ENCODE measurements at places on chromosomes 3 and 15.

DNA sequence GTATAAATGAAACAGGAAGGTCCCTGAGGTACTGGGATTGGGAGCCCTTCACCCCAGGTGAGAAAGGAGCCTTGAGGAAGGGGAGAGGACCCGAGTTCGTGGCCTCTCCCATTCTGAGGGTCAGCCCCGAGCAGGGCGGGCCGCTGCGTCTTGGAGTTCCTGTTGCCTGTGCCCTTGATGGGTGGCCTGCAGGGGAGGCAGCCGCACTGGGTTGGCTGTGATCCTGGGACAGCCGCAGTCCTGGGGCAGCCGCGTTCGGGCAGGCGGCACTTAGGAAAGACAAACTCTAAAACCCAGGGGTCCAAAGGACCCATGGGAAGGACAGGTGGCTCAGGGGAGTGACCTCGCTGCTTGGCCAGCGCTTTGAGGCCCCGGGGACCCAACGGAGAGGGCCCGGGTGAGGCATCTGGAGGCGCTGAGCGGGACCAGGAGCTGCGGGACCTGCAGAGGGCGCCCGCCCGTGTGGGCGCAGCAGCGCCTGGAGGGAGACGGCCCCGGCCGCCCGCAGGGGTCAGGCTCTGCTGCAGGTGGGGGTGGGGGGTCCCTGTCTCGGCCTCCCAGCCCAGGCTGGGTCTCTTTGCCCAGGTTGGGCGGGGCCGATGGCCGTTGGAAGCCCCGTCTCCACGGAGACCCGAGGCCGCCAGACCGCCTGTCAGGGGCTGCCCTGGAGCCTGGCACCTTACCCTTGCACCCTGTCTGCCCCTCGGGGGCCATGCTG, 65.1 kb downstream of the HMCES start:
- DNase-seq = no peak

GRCh38 chr3:5126586-5126985, 4.5 kb downstream of the ARL8B start:
- no peak for DNase-seq

DNA sequence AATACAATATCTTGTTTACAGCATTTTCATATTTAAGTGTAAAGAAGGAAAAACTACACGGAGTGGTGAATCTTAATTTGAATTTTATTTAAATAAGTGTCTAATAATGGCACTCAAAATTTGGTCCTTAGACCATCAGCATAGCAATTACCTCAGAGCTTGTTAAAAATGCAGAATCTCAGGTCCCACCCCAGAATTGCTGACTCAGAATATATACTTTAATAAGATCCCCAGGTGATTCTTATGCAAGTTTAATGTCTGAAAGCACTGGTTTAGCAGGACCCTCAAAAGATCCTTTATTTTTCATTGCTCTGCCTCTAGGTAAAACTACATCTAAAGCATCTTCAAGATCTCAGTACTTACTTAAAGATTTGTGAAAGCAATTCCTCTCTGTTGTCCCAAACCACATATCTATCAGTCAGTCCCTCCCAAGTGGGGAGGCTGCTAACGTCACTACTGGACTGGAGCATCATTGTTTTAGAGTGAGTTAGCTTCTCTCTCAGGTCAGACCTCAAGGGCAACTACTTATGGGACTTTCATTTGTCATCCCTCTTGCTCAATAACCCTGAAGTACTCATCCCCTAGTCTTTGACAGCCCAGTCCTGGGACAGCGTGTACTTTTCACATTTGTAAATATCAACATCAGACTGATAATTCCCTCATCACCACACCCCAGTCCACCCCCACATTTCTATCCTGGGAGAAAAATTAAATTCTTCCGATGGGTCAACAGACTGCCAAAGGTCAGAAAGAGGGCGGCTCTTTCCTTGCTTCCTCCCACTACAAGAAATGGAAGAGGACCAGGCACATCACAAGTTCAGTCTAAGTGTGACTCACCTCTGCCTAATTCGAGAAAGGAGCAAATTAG, 76.7 kb downstream of the CBLB start:
- peak; percentile 66 for DNase-seq

DNA sequence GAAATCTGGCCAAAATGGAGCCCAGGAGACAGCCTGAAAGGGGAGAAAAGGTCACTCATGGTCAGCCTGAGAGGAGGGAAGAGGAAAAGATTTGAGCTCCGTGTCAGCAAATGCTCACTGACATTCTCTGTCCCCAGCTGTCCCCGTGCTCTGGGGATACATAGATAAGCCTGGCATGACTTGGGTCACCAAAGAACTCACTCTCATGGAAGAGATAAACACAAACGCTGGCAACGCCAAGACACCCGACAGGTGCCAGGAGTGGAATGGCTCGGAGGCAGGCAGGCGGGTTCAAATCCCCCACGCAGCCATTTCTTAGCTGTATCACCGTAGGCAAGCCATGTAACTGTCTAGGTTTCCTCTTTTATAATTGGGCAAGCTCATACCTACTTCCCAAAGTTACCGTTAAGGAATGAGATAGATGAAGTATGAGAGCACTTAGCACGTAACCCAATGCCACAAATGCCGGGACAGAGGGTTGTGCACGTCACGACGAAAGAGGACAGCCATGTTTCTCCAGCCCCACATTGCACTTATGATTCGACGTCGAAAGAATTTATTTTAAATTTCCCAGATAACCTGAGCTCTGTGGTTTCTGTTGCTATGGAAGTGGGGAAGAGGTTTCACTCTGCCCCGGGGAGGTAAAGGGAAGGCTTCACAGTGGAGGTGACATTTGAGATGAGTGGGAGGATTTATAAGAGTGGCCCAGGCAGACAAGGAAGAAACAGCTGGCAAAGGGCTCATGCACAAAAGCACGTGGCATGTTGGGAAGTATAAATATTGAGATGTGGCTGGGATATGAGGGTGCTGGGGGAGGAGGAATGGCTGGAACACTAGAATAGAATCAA, 41.4 kb upstream of the TSEN2 start:
- DNase-seq = no peak

DNA sequence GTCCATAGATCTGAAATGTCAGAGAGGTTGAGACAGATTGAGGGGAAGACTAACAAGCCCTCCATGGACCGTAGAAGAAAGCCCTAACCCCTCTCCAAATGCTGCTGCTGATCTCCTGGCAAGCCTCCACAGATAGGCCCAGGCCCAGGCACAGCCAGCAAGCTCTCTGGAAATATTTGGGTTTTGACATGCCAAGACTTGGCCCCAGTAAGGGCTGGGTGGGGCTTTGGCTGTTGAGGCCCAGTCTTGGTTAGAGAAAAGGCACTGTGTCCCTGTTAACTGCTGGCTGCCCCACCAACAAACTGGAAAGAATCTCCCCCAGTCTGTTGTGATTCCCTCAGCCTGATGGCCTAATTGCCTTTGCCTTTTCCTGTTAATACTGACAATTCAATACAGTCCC, 208.8 kb upstream of the CTDSPL start:
- no peak for DNase-seq

DNA sequence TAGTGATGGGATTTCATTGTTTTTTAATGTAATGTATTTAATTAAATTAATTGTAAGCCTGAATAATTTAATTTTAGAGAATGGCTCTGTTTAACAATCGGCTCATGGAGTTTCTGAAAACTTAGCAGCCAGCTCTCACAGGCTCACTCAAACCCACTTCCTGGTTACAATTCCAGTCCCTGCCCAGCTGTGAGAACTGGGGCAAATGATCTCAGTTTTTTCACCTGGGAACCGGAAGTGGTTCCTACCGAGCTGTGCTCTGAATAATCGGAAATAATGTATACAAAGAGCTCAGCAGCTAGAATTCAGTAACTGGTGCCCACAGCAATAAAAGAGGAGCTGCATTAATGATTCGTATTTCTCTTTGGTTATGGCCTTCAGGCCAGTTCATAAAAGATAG, 244.3 kb upstream of the MCTP2 start:
- no peak for DNase-seq

GRCh38 chr15:67036775-67037555, 28.4 kb upstream of the SMAD3 start:
- no peak for DNase-seq

DNA sequence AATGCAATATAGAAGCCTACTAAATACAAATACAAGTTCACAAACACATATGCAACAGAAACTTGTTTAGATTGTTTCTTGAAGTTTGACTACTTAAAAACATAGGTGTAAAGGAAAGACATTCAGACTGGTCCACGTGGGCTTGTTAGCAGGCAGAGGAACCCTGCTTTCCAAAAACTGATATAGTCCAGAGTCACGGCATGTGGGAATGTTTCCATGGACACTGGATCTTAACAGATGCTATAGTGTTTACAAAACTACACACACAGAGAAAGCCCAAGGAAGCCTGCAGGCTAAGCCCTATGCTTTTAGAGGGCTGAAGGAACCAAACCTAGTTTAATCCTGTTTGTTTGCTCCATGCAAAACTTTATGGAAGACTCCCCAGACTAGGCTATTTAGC, 45.2 kb upstream of the LRRC58 start:
- DNase-seq = no peak

DNA sequence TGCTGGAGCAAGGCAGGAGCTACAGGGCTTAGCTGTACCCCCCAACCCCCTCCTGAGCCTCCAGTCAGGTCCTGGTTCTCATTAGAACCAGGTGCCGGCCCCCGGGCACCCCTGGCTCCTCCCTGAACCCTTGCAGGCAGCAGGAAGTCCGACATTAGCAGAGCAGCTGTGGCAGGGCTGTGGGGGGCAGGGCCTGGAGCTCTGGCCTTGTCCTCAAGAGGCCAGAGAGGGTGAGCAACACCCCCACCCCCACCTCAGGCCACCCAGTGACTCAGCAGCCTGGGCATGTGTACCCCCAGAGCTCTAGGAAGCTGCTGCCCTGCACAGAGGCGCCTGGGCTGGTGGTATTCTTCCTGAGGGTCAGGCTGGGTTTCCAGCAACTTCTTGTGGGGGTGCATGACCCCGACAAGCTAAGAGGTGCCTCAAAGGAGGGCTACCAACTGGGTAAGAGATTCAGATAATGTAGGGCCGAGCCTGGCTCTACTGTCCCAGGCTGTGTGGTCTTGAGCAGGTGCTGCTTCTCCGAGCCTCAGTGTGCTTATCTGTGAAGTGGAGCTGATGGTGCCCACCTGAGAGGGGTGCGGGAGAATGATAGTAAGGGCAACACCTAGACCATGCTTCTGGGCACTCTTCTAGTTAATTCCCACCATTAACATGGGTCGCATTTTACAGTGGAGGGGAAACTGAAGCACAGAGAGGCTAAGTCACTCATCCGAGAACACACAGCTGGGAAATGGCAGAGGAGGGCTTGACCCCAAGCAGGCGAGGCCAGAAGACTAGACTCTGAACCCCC, 16.0 kb downstream of the H1-8 start:
- no peak for DNase-seq

DNA sequence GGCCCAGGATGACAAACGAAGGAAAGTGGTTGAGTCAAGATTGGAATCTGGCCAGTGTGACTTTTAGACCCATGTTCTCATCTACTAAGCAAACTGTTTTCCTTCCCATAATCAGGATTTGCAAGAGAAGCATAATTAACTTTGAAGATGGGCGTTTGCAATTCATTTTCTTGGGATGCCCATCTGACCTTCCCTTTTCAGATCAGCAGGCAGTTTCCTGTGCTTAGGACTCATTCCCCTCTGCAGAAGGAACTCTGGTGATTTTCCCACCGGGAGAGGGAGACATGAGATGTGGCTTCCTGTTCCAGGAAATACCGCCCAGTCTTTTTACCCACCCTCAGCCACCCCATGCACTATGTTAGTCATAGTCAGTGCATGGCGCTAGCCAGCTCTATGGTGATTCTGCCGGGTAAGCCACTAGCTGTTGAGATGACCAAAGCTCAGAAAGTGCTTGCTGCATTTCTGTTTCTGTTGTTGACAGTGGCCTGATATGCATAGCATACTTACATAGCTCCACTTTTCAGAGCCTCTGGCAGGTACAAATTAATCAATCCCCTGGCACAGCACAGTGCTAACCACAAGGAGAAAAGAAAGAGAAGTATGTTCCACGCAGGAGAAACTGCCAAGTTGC, 129.4 kb downstream of the VGLL4 start:
- peak; percentile 83 for DNase-seq
